ENCODE measurements at places on chromosomes 12 and 14.

DNA sequence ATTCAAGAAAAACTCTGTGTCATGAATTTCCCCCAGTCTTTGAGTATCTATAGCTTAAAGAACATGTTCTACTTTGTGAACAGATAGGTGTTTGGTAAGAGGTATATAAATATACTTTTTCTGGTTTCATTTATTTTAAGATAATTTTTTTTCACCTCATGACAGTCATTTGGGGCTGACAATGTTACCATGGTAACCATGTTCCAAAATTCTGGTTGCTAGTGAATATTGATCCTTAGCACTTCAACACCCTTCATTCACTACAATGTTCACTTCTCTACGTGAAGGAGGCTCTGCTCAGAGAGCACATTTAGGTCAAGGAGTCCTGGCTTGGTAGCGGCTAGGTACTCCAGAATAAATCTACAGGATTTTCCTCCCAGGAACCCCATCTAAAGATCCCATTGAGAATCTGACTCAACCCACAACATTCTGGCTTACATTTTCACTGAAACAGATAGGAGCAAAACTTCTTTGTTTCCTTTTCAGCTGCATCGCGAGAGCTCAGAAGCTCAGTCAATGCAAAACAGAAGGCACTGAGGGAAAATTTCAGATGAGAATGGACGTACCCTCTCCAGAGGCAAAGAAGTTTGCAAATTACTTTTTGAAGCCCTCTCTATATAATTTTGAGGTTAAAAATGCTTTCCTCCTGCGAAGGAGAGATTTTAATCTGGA lies 93.6 kb downstream of the ARF6 start:
- no peak for DNase-seq

GRCh38 chr12:24933694-24934407 lies 15.1 kb downstream of the BCAT1 start:
- DNase-seq: no peak

DNA sequence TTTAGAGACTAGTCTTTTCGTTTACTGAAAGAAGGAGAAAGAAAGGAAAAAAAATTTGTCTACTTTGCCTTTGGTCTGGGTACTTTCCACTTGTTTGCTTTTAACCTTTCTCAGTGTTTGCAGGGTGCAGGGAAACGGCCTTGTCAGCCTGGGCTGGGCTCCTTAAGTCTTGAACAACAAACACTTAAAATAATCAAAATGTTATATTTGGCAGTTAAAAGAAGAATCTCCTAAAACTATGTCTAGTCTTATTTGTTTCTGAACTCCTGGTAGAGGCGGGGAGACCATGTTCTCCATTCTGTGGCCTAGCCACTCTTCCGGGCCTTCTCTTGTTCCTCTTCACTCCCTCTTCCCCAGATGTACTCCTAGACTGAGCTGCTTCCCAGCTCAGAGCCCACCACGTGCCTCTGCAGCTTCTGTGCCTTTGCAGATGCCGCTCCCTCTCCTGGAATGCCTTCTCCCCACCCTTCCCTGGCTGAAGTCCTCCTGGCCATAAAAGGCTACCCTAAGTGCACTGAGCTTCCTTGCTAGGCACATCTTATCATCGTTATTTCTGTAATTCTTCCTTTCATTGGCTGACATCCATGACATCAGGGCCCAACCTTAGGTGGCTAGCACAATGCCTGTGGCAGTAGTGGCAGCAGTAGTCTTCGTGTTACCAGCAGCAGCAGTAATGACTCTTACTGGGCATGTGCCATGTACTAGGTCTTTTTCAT lies 432.9 kb downstream of the ZFP36L1 start:
- DNase-seq: no peak

- no peak for DNase-seq
Observed at GRCh38 chr12:104216521-104216924, 944 bp downstream of the TXNRD1 start.

- no peak for DNase-seq
Observed at GRCh38 chr14:105215602-105216001, 32.7 kb upstream of the BTBD6 start.

GRCh38 chr14:48417715-48418500 lies 742.5 kb upstream of the MDGA2 start:
- DNase-seq: no peak

DNA sequence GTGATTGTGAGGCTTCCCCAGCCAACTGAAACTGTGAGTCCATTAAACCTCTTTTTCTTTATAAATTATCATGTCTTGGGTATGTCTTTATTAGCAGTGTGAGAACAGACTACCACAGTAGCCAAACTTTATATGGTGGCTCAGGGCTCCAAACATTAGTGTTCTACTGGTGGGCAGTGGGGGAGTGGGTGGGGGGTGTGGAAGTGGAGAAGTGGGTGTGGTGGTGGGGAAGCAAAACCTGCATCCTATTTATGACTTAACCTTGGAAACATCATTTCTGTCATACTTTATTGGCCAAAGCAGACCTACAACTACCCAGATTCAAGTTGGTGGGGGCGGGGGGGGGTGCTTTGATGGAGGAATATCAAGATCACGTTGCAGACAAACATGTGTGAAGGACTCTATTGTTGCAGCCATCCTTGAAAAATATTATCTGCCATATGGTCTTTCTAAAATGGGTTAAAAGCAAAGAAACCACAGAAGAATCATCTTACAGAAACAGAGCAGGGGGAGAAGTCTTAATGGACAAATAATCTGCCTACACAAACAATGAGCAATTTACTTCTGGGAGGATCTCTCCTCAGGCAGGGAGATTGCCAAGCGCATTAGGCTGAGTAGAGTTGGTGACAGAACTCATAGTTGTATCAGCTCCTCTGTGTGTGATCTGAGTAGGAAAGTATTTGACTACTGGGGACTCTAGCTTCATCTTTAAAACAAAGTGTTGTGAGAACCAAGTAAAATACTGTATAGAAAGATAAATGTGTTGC lies 1.4 kb upstream of the PWP1 start:
- DNase-seq: no peak

DNA sequence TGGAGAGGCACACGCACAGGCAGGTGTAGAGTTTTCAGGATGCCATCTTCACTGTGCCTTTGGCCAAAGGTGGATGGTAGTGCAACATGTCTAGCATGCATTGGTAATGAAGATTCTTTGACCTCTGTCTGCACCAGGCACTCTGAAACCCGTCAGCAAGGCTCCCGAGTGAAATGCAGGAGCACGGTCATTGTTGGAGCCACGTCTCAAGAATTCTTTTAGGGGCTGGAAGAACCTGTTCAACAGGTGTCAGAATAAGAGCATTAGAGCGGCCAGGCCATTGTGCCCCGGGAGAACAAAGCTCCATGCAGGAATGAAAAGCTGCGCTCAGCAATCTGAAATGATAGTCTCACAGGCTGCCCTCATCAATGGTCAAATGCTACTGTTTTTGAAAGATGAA lies 40.2 kb upstream of the DICER1 start:
- DNase-seq: no peak
